Astrocyte (in vitro differentiated cells and primary cell): ENCODE measurements at places on chromosomes 12 and 14. TPM values are rescaled to one million over a fixed set of nuclear protein-coding genes. Genes with fewer than 3 reads are reported as not detected.

DNA sequence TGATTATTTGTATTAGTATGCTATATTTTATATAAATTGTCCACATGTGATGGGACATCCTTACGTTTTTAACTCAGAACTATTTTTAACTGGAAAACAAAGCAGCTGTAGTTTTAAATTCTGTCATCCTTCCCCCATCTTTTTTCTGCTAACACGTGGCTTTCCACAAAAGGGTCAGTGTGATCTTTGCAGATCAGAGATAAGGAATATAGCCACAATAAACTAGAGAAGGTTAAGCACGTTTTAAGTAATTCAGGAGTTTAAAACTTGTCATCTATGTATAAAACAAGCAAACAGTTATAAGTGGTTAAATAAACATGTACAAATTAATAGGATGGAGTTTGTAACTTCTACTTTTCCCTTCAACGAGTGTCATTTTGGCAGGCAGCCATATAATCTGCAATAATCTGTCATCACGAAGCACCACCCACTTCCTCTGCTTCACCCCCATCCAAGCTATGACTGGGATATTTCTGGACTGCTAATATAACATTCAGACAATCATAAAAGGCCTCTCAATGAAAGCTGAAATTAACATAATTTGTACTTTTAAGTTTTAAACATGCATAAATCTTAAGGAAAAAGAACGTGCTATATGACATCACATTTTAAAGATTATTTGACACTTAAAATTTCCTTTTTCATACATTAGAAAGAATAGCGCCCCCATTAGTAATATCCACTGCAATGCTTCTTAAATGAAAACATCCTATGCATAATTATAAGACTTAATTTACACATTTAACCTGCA lies 15.3 kb downstream of the TAOK3 start:
- no peaks in the 10 kb centered on the region for H3K27me3 ChIP-seq
- H3K4me1 ChIP-seq = peaks cover 10% of the 10 kb centered on the region
- peak overlapping the region; percentile 65 for H3K27ac ChIP-seq
- no peaks in the 10 kb centered on the region for H3K36me3 ChIP-seq
- no peak overlapping the region for H3K4me3 ChIP-seq
- no peak for DNase-seq

- H3K4me1 ChIP-seq = peaks cover 17% of the 10 kb centered on the region
- H3K4me3 ChIP-seq = peak overlapping the region; percentile 70
- peak overlapping the region; percentile 91 for H3K27ac ChIP-seq
- DNase-seq = no peak
- H3K36me3 ChIP-seq = no peaks in the 10 kb centered on the region
These were observed 1.2 kb downstream of the ULK1 start for GRCh38 chr12:131895640-131896079.

GRCh38 chr12:114405519-114406271 lies at the start of gene TBX5:
TBX5 (minus strand) TSS chr12:114406144; CDS start chr12:114403898, 2,246 bp downstream.
- DNase-seq = no peak
- no peaks in the 10 kb centered on the region for H3K36me3 ChIP-seq
- H3K27me3 ChIP-seq = peaks cover 93% of the 10 kb centered on the region
- H3K4me3 ChIP-seq = no peak within 1 kb of the TSS
- H3K4me1 ChIP-seq = no peaks in the 10 kb centered on the region
- H3K27ac ChIP-seq = no peak within 1 kb of the TSS

GRCh38 chr14:23137192-23137812 lies 18.2 kb upstream of the CEBPE start:
- no peak overlapping the region for H3K27ac ChIP-seq
- H3K36me3 ChIP-seq = no peaks in the 10 kb centered on the region
- no peak overlapping the region for H3K4me3 ChIP-seq
- H3K27me3 ChIP-seq = no peaks in the 10 kb centered on the region
- H3K4me1 ChIP-seq = no peaks in the 10 kb centered on the region

- no peak overlapping the region for H3K27ac ChIP-seq
- no peak overlapping the region for H3K4me3 ChIP-seq
- no peaks in the 10 kb centered on the region for H3K36me3 ChIP-seq
- H3K4me1 ChIP-seq = peaks cover 4% of the 10 kb centered on the region
- DNase-seq = no peak
These were observed 49.4 kb downstream of the PITPNM2 start for GRCh38 chr12:123101526-123101925.

GRCh38 chr14:54901380-54902142 lies 1.1 kb downstream of the GCH1 start:
- peak overlapping the region; percentile 68 for H3K4me3 ChIP-seq
- no peaks in the 10 kb centered on the region for H3K27me3 ChIP-seq
- H3K36me3 ChIP-seq = no peaks in the 10 kb centered on the region
- DNase-seq = no peak
- no peak overlapping the region for H3K27ac ChIP-seq

- DNase-seq = no peak
- peaks cover 11% of the 10 kb centered on the region for H3K36me3 ChIP-seq
- no peak overlapping the region for H3K4me3 ChIP-seq
- no peaks in the 10 kb centered on the region for H3K27me3 ChIP-seq
- no peak overlapping the region for H3K27ac ChIP-seq
- peaks cover 9% of the 10 kb centered on the region for H3K4me1 ChIP-seq
These were observed 116.4 kb downstream of the PPHLN1 start for GRCh38 chr12:42442311-42442759.

DNA sequence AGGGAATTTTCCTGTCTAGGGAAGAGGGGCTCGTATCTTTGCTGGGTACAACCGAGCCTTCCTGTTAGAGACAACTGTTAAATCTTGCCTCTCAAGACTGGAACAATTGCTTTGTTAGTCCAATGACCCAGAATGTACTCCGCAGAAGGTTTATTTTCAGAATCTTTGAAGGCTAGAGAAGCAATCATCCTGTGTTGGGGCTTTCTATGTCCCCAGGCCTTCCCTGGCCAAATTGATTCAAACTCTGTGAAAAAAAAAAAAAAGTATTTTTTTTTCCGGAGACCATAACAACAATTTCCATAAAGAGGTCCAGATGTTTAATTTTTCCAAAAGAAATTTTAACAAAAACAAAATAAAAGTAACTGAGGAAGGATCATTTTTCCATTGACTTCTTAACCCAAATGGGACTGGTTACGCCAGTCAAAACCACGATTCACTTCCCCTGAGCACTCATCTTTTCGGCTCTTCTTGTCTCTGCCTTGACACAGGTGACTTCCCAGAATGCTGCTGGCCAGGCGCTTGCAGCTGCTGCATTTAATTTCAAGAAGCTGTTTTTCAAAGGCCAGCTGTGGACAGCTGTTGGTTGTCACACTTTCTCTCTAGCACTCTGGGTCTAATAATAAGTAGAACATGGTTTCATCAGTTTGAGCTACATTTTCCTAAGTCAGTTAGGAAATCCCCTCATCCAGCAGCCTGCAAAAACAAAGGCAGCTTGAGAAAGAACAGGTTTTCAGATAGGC lies 81.6 kb upstream of the MANSC4 start:
- no peak overlapping the region for H3K4me3 ChIP-seq
- H3K27ac ChIP-seq = no peak overlapping the region
- no peaks in the 10 kb centered on the region for H3K36me3 ChIP-seq
- peaks cover 7% of the 10 kb centered on the region for H3K4me1 ChIP-seq
- no peak for DNase-seq
- no peaks in the 10 kb centered on the region for H3K27me3 ChIP-seq

DNA sequence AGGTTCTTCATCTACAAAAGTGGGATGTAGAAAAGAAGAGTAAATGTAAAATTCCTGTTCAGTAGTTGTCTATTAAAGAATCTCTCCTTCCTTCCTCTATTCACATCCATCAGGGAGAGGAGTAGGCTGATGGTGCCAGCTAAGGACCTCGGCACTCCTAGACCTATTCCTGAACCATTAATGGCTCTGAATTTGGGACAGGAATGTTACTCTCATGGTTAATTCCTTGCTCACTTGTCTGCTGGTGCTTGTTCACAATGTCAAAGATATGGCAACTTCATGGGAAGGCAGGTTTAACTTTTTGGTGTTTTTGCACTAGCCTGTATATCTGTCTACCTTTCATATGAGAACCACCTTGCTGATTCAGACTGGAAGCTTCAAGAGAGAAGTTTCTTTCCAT lies 206.6 kb downstream of the DAD1 start:
- peaks cover 20% of the 10 kb centered on the region for H3K4me1 ChIP-seq
- DNase-seq = no peak
- H3K36me3 ChIP-seq = no peaks in the 10 kb centered on the region

GRCh38 chr14:90275820-90276219 lies 19.5 kb downstream of the PSMC1 start:
- peak overlapping the region; percentile 94 for H3K27ac ChIP-seq
- peak; percentile 79 for DNase-seq
- peaks cover 24% of the 10 kb centered on the region for H3K36me3 ChIP-seq
- no peak overlapping the region for H3K4me3 ChIP-seq
- H3K4me1 ChIP-seq = peaks cover 29% of the 10 kb centered on the region

GRCh38 chr12:14664434-14665023 lies 31.9 kb downstream of the GUCY2C start:
- H3K4me3 ChIP-seq = no peak overlapping the region
- H3K27me3 ChIP-seq = no peaks in the 10 kb centered on the region
- no peaks in the 10 kb centered on the region for H3K4me1 ChIP-seq
- peak; percentile 1 for DNase-seq

- no peaks in the 10 kb centered on the region for H3K36me3 ChIP-seq
- H3K4me3 ChIP-seq = no peak overlapping the region
- DNase-seq = peak; percentile 82
- peaks cover 17% of the 10 kb centered on the region for H3K4me1 ChIP-seq
- H3K27me3 ChIP-seq = no peaks in the 10 kb centered on the region
These were observed 179.7 kb downstream of the RAD51B start for GRCh38 chr14:67999290-67999689.

DNA sequence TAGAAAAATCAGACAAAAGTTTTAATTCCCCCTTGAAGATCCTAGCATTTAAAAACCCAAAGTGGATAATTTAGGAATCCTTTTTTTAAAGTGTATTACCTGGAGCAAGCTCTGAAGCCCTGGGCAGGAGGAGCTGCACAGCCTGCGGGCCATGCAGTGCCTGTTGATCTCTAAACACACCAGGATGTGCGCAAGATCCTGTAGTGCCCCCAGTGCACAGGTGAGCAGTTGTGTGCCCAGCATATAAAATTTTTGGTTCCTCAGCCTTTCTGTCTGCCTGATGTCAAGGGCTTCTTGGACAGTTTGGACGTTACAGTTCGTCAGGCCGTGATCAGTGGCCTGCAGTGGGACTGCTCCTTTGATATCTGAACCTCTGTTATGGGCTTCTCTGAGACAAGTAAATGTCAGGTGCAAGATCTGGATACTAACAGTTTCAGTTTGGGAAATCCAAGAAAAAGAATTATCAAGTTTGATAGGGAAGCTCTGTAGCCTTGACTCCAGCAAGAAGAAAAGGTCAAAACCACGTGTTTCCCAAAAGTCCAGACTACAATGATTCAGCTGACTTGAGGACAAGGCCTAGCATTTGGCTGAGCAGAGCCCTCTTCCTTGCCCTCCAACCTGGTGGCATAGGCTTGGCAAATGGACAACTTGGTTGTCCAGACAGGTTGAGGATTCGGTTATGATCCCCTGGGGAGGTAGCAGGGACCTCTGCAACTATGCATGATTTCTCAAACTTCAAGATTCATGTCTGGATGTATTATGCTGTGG lies 1.0 kb downstream of the ATXN7L3B start:
- H3K27ac ChIP-seq = peak overlapping the region; percentile 99
- peak overlapping the region; percentile 98 for H3K4me3 ChIP-seq
- peaks cover 24% of the 10 kb centered on the region for H3K4me1 ChIP-seq
- no peaks in the 10 kb centered on the region for H3K27me3 ChIP-seq
- peak; percentile 2 for DNase-seq

DNA sequence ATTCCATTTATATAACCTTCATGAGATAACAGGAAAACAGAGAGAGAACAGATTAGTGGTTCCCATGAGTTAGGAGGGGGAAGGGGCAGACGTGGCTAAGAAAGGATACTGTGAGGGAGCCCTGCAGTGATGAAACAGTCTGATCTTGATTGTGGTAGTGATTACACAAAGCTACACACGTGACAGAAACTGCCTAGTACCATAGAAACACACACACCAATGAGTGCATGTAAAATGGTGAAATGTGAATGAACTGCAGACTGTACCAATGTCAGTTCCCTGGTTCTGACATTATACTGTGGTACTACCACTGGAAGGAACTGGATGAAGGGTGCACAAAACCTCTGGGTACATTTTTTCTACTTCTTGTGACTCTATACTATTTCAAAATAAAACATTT lies 36.9 kb downstream of the NRDE2 start:
- no peak overlapping the region for H3K4me3 ChIP-seq
- no peak overlapping the region for H3K27ac ChIP-seq
- H3K4me1 ChIP-seq = no peaks in the 10 kb centered on the region
- H3K27me3 ChIP-seq = no peaks in the 10 kb centered on the region
- DNase-seq = no peak

DNA sequence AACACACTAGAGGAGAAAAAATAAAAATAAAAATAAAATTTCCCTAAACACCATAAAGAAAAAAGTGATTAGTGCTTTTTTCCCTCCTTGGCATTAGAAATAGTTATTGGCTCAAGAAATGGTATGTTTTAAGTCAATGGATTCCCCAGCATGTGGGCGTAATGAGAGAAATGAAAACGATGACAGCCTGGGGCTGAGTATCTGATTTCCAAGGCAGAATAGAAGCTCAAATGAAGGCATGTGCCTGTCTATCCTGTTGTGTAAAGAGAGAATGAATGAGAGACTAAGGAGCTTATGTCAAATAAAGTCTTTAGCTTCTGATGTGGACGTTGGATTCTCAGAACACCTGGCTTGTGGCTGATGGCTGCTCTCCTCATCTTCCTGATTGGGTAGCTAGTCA lies 1408.4 kb upstream of the TMEM132C start:
- no peaks in the 10 kb centered on the region for H3K4me1 ChIP-seq
- no peak for DNase-seq
- no peak overlapping the region for H3K27ac ChIP-seq
- H3K36me3 ChIP-seq = no peaks in the 10 kb centered on the region
- H3K27me3 ChIP-seq = no peaks in the 10 kb centered on the region

Gene E2F7
- total RNA-seq = 21.5 and 26.2 TPM in 2 replicates

Gene PTGER2
- total RNA-seq = 0.26 TPM in 1 of 2 replicates, not detected in the other

Gene PAH
- total RNA-seq = not detected in 2 replicates

Gene GNB3
- 14.5 and 16.6 TPM in 2 replicates for total RNA-seq

Gene TMEM63C
- 11.3 and 22.8 TPM in 2 replicates for total RNA-seq

Gene FAM90A1
- not detected in 2 replicates for total RNA-seq

Gene RAPGEF3
- total RNA-seq = 5.9 and 8.4 TPM in 2 replicates

Gene TMPRSS12
- not detected in 2 replicates for total RNA-seq

Gene GPX2
- not detected in 2 replicates for total RNA-seq

Gene NT5DC3
- total RNA-seq = 12.0 and 13.6 TPM in 2 replicates

Gene HECTD4
- total RNA-seq = 38.9 and 40.3 TPM in 2 replicates

Gene NOVA1
- total RNA-seq = 8.4 and 8.9 TPM in 2 replicates

Gene ADAM20
- total RNA-seq = 0.95 and 1.3 TPM in 2 replicates

Gene STYK1
- total RNA-seq = 1.6 and 2.9 TPM in 2 replicates

Gene PZP
- total RNA-seq = not detected in 2 replicates

Gene TAS2R46
- 0.57 and 0.96 TPM in 2 replicates for total RNA-seq
